NCI-H748 treated with DMSO at 0.1 percent for 48 hours (cell line): ENCODE measurements at places on chromosomes 7 and 10.

- no peak for DNase-seq
These were observed 119.0 kb upstream of the SORCS3 start for GRCh38 chr10:104521901-104522694.

DNA sequence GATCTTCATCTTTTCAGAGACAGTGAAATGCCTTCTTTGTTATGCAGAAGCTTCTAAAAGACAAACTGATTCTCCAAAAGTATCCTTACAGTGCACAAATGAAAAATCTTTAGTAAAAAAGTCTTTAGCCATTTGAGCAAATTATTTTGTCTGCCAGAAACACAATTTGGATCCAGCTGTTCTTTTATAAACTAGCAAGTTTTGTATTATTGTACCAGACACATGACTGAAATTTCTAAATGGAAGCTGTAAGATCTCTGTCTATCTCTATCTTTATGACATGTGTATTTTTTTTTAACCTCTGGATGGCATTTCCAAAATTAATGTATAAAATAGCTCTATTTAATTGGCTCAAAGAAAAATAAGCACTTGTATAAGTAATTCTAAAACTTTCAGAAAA lies 68.3 kb downstream of the VIPR2 start:
- no peak for DNase-seq

- no peak for DNase-seq
These were observed 267.8 kb downstream of the PARD3 start for GRCh38 chr10:34547291-34547690.

DNA sequence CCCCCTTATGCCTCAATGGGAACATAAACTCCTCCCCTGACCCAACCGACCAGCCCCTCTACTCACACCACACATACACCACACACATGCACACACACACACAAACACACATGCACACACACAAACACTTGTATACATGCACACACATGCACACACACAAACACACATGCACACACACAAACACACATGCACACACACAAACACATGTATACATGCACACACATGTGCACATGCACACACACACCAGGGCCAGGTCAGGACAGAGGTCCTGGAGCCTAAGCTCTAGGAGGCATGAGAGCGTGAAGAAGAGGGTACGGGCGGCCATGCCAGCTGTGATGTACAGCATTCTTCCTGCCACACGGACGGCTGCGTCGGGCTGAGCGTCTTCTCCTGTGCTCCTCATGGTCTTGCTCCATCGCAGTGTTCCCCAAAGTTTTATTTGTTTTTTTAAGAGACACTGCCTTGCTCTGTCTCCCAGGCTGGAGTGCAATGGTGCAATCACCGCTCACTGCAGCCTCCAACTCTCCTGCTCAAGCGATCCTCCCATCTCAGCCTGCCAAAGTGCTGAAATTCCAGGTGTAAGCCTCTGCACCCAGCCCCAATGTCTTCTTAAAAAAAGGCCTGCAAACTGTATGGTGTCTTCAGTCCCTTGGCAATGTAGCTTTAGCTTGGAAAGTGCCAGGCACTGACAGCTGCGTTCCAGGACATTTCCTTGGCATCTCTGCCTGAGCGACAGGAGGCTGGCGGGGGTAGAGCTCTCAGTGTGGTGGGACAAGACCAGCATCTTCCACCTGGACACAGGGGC lies 38.8 kb upstream of the INPP5A start:
- DNase-seq: no peak

GRCh38 chr7:157265051-157265450 lies 71.8 kb upstream of the DNAJB6 start:
- DNase-seq: no peak

GRCh38 chr7:119964788-119965542 lies 308.0 kb upstream of the KCND2 start:
- DNase-seq: no peak

DNA sequence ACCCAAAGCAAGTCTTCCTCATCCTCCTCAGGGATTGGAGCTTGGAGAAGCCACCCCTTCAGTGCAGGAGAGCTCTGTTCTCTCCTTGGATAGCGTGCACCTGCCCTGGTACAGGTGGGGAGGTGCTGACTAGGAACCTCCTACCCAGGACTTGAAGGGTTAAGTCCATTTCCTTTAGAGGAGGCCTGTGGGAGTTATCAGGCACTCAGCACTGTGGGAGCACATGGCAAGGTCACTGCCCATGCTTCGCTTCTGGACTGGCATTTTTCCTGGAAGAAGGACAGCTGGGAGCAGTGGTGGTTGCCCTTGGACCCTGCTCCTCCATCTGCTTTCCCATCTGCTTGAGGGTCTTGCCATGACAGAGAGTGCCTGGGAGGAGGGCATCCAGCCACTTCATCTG lies 142.8 kb downstream of the CXCL12 start:
- DNase-seq: no peak

- DNase-seq: no peak
These were observed 57.9 kb downstream of the GATA3 start for GRCh38 chr10:8112230-8112905.

DNA sequence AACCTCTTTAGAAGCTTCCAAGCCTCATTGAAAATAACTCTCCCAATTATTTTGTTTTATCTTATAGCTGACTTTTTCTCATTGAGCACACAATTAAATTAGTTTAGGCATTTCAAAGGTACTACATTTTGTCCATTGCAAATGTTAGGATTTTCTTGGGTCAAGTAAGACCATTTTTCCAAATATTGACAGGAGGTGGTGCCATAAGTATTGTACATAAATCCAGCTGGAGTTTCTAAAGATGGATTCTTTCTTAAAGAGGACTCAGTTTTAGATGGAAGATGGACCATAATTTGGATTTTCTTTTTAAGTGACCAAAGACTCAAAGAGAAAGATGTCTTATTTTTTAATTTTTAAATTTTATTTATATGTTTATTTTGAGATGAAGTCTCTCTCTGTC lies 12.3 kb upstream of the OPN4 start:
- no peak for DNase-seq

DNA sequence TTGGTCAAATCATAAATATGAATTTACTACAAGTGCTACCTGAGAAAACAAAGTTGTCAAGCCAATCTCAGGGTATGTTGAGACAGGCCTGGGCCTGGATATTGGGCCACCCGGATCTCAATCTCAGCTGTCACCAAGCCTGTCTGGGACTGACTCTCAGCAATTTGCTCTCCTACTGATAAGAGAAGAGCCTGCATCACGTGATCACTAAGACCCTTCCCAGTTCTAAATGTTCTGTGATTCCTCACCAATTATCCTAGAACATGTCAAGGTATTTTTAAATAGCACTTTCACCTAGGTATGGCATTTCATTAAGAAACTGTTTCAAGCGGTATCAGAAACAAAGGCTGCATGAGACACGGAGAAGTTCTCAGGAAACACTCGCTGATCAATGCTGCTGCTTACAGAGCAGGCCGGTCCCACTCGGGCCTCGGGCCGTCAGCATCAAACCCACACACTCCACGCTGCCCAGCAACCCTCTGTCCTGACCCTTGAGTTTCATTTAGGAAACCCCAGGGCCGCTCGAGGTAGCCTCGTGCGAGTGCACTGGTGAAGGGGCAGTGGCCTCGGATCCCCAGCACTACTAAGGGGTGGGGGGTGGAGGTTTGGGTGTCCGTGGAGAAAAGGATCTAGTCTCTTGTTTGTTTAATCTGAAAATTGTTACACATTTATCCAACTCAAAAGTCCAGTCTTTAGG lies 4.1 kb downstream of the KLF6 start:
- DNase-seq: no peak

GRCh38 chr7:135247746-135248471 lies 14.3 kb downstream of the STRA8 start:
- no peak for DNase-seq

GRCh38 chr10:129465796-129466702 lies 992 bp upstream of the MGMT start:
- DNase-seq: no peak

GRCh38 chr7:151008143-151008510 lies 16.2 kb downstream of the ATG9B start:
- no peak for DNase-seq

- DNase-seq: no peak
These were observed 69.2 kb downstream of the ARMC3 start for GRCh38 chr10:22997096-22997495.

DNA sequence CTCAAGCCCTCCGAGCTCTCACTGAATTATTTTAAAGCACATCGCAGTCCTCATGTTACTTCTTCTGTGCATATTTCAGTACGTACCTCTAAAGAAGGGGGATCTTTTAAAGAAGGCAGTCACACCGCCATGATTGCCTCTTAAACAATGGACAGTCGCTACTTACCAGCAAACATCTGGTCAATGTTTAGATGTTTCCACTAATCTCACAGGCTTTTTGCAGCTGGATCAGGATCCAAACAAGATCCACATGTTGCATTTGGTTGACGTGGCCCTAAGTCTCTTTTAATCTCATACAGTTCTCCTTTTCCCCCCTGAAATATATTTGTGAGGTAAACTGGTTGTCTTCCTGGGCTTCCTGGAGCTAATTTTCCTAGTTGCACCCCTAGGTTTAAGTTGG lies 50.0 kb downstream of the PRF1 start:
- no peak for DNase-seq

DNA sequence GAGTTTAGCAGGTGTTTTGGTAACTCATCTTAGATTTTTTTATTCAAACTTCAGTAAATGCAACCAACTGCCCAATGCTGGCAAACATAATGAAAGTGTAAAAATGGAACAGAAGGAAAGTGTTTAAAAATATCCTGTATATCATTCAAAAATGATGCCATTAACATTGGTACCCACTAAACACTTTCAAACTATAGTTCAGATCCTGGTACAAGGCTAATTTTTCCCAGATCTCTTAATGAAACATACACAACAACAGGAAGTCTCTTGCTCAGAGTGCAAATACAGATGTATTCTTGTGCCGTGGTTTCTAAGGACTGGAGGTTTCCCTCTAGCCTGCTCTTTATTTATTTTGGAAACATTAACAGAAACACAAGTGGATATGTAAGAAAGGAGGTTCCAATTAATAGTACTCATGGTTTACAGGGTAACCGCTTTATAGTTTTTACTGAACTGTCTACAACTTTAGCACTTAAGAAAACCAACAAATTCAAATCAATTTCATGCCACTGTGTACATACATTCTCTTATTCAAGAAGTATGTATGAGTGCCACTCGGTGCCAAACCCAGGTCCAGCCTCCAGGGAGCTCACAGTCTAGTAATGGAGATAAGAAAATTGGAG lies 176.0 kb upstream of the AKR1E2 start:
- peak; percentile 30 for DNase-seq

DNA sequence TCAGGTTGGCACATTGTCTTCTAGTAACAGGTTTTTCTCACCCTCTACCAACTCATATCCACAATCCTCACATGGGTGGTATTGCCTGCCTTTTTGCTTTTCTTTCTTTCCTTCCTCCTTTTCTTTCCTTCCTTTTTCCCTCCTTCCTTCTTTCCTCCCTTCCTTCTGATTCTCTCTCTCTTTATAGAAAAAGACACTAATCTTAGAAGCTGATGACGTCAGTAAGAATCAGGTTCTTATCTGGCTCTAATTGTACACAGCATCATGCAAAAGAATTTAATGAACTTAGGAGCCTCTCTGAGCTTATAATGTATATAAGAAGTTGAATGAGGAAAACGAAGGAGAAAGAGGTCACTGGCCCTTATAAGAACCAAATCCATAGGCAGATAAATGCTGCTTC lies 328.3 kb downstream of the GRM8 start:
- DNase-seq: no peak

- peak; percentile 31 for DNase-seq
These were observed 99.6 kb upstream of the DIP2C start for GRCh38 chr10:788796-789748.
